ENCODE measurements at places on chromosomes 1 and 21.

GRCh38 chr1:84573481-84573966, 716 bp downstream of the CTBS start:
- no peak for DNase-seq

DNA sequence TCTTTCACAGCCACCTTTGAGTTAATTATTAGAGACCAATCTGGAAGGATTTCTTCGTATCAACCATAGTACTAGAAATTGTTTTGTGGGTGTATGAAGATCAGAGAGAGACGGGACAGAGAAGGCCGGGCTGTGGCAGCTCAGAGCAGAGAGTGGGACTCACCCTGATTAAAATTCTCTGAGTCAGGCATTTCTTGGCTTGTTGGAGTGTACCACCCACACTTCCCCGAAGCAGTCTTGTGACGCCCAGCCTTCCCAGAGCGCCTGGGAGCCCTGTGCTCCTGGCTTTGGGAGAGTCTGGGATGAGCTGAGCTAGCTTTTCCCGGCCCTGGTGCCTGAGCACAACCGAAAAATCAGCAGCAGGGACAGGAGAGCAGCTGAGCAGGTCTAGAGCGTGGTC, 19.4 kb downstream of the PLEKHM2 start:
- DNase-seq, result no peak

DNA sequence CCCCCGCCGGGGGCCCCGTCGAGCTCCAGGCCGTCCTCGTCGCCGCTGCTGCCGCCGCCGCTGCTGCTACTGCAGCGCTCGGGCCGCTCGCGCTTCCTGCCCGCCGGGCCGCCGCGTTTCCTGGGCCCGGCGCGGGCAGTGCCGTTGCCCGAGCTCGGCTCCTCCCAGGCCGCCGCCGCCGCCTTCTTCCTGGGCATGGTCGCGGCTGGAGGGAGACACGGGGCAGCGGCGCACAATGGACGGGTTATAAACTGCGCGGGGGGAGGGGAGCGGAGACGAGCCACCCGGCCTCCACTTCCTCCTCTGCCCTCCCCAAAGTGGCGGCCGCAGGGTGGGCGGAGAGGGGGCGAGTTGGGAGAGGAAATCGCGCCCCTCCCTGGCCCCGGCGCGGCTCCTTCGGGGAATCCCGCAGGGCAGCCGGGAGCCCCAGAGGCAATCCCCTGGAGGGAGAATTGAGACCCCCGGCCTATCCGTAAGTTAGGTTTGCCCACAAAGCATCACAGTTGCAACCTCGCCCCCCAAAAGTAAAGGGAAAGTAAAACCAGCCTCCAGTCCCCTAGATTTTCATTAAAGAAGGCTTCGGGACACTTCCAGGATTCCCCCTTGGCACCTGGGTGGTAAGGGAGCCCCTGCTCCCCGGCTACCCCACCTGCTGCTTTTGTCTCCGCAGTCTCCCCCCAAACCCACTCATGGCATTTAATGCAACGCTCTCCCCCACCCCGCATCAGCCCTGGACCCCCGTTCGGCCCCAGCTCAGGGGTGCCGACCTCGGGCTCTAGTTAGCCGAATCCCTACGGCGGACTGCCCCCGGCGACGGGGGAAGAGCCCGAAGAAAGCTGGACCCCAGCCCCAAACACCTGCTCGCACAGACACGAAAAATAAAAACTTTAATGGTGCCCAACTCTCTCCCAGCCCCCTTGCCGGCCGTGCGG, 893 bp downstream of the RCC2 start:
- DNase-seq, result peak; percentile 40

DNA sequence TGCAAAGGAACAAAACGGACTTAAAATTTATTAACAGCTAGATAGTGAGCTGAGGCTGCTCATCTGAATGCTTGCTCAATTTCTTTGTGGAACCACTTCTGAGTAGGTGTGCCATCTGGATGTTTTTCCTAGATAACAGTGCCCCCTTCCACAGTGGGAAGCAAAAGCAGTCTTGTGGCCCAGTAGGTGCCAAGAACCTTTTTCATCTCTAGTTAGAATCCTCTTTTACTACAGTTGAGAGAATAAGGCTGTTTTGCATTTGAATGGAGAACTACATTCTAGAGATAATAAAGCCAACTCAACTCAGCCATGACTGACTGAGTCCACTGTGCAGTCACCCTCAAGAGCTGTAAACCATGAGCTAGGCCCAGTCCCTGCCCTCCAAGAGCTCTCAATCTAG, 13.3 kb downstream of the F3 start:
- DNase-seq, result no peak

DNA sequence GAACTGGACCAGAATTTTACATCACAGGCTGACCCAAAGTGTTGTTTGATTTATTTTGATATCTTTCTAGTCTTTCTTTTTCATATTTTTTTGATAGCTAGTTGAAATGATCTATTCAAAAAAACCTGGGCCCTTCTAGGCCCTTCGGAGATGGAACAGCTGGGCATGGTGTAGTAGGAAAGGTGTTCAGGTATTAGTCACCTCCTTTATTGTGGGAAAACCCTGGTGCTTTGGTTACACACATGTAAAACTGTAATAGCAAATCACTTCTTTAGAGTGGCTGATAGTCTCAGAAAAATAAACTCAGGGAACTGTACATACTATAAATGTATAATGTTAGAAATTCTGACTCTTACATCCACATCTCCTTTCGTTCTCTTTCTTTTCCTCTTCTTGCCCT, 234.5 kb downstream of the PLA2G4A start:
- no peak for DNase-seq

DNA sequence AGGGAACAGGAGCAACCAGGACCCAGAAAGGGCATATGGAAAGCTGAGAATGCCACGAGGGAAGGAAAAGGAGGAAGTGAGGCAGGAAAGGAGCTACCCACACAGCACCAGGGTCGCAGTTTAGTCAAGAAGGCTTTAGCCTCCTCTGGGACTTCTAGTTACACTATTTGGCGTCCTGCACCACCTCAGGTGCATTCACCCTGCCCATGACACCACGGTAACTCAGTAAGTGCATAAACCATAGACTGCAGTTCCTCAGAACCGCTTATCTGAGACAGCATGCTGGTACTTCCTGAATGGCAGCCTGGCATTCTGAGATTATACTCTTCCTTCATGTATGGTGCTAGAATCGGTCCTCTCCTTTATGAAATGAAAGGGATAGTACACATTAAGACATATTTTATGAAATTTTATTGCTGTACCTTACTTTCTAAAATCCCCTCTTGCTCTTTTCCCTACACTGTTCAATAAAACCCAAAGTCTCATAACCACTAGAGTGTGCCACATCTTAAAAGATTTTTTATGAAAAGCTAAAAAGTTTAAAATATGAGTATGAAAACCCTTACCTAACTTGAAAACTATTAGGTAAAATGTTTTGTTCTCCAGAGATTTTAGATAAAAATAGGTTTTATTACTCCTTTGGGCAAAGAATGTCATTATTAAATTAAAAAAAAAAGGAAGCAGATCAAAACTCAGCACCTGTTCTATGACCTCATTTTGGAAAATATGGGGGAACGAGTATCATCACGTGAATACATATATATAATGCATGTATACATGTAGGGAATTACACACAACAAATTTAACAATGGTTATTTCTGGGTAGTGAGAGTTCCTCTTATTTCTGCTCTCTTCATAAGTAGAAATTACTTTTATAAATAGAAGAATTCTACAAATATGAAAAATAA, 67.3 kb downstream of the VAV3 start:
- DNase-seq, result no peak

- no peak for DNase-seq
Measured at GRCh38 chr1:226684026-226684425, 55.1 kb downstream of the ITPKB start.

- DNase-seq, result no peak
Measured at GRCh38 chr1:14511796-14512585, 86.5 kb upstream of the KAZN start.

DNA sequence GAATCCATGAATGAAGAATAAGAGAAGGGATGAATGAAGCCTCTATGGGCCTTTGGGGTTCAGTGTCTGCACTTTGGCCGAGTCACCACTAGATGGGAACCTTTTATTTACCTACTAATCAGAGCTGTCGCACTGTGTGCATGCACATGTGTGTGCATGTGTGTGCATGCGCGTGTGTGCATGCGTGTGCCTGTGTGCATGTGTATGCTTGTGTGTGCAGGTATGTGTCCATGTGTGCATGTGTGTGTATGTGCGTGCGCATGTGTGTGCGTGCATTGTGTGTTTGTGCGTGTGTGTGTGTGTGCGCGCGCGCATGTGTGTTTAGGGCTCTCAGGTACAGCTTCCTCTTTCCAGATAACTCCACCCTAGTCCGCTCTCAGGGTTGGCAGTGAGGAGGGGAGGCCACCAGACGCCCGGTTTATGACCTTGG, 20.4 kb upstream of the UBXN10 start:
- DNase-seq, result no peak

- DNase-seq, result no peak
Measured at GRCh38 chr1:75097654-75098053, 36.5 kb upstream of the LHX8 start.

- no peak for DNase-seq
Measured at GRCh38 chr1:233435622-233436021, 108.1 kb downstream of the MAP3K21 start.

- no peak for DNase-seq
Measured at GRCh38 chr1:109669246-109669948, 1.5 kb downstream of the GSTM2 start.

DNA sequence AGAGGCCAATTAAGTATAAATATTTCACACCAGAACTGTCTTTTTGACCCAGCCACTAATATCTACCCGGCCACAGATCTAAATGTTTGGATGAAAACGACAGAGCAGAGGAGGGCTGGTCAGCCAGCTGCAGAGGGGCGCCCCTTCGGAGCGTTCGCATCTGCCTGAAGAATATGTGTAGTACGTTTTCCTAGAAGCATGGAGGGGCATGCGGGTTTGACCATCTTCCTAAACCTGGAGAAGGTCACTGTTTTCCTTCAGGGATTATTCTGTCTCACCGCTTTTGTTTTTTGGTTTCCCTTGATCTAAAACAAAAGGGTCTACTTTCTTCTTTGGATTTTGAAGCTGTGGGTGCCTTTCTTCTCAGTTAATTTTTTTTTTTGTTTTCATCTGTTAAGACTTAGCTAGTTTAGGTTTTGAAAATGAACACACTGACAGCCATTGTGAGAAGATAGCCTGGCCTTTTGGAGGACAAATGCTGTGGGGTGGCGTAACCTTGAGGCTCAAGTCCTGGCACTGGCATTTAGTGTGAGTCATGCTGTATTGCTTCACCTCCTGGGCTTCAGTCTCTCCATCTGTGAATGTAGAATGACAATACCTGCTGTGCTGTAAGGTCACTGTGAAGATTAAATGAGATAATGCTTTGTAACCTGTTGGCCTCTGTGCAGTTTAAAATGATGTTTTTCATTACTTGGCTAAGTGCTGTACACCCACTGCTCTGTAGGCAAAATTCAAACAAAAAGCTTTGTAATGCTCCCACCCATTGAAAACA, 74.1 kb upstream of the IRF2BP2 start:
- no peak for DNase-seq

DNA sequence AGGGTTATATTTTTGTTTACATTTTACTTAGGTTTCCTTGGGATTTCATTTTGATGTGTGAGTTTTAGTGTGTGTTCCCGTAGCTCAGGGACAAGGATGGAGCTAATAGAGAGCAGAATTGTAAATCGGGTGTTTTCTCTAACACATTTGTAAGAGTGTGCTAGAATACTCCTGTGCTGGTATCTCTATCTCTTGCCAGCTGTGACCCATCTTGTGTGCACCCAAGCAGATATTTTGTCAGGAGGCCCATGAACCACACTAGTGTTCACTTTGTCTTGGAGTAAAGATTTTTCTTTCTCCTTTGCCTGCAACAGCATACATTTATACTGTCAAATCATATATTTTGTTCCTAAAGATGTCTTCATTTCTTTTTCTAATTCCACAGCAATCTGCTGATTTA, 23.4 kb downstream of the KRTAP19-8 start:
- DNase-seq, result no peak

GRCh38 chr1:42944246-42944928, 14.3 kb downstream of the SLC2A1 start:
- DNase-seq, result no peak

DNA sequence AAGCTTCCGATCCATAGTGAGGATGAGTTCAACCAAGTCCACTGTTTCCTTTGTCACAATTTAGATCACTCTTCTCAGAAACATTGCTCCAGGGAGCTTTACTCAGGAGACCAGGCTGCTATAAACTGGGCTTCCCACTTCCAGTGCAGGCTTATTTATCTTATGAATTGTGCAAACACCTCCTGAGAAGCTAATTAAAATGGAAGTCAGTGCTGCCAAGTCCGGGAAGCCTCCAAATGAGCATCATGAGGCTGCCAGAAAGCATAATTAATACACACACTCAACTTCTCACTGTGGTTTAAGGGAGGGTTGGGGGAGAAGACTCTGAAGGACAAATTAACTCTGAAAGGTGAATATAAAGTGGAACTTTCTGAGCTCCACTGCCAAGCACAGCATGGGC, 145.0 kb upstream of the SGIP1 start:
- DNase-seq, result no peak

DNA sequence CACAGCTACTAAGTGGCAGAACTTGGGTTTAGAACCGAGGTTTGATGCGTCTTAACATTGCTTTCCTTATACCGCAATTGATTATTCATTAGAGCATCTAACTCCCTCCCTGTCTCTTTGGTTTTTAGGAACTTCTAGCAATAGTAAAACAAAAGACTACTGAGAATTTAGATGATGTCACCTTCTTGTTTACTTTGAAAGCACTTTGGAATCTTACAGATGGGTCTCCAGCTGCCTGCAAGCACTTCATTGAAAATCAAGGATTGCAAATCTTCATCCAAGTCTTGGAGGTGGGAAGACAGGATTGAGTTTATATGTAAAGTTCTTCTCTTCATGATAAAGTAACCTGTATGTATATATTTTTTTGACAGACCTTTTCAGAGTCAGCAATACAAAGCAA, 35.0 kb downstream of the ZYG11A start:
- DNase-seq, result no peak

GRCh38 chr1:159077120-159077961, 775 bp upstream of the AIM2 start:
- DNase-seq, result no peak

GRCh38 chr1:98351561-98351960, 310.0 kb upstream of the SNX7 start:
- DNase-seq, result no peak

DNA sequence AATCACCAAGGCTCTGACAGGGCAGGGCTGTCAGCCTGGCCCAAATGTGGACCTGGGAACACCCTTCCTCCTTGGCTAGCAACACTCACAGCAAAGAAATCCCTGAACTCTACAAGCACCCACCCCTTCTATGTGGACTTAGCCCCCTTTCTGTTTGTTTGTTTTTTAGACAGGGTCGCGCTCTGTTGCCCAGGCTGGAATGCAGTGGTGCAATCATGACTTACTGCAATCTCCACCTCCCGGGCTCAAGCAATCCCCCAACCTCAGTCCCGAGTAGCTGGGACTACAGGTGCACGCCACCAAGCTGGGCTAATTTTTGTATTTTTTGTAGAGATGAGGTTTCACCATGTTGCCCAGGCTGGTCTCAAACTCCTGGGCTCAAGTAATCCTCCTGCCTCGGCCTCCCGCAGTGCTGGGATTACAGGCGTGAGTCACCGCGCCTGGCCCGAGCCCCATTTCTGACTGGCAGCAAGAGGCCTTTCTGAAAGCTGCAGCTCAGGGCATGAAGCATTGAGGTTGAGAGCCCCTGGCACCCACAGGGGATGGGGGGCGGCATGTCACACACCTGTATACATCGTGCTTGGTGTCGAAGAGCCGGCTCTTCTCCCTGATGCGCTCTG, 16.2 kb downstream of the RIPK4 start:
- no peak for DNase-seq

GRCh38 chr1:52034050-52034384, 407 bp upstream of the KTI12 start:
- DNase-seq, result no peak

GRCh38 chr1:41432481-41433280, 51.8 kb downstream of the EDN2 start:
- DNase-seq, result peak; percentile 76

- no peak for DNase-seq
Measured at GRCh38 chr1:45629035-45629434, 5.2 kb upstream of the CCDC17 start.

Measured in neuronal stem cell (in vitro differentiated cells).